SW480 (cell line): ENCODE measurements at places on chromosomes 7 and 10.
A peak's percentile ranks its signal among the peaks of the same experiment; 100 is the strongest.

- no peak for DNase-seq
Measured at GRCh38 chr7:114478384-114478783, 63.8 kb downstream of the FOXP2 start.

- DNase-seq = no peak
Measured at GRCh38 chr7:100832281-100832633, 4.9 kb upstream of the EPHB4 start.

DNA sequence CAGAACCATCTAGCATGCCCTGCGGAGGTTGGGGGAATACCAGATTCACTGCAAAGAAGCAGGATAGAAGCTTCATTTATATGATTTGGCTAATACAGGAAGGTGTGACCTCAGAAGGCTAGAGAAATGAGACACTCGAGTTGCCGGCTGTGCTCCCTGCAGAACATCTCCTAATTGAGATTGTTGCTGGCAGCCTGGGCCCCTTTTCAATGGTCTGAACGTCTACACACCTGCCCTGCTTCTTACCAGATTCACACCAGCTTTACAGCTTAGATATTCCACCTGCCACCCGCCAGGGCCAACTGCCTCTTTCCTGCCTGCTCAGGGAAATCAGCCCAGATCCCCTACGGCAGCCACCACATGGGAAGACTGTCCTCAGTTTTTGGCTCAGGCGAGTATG, 475.3 kb upstream of the AUTS2 start:
- DNase-seq = no peak

DNA sequence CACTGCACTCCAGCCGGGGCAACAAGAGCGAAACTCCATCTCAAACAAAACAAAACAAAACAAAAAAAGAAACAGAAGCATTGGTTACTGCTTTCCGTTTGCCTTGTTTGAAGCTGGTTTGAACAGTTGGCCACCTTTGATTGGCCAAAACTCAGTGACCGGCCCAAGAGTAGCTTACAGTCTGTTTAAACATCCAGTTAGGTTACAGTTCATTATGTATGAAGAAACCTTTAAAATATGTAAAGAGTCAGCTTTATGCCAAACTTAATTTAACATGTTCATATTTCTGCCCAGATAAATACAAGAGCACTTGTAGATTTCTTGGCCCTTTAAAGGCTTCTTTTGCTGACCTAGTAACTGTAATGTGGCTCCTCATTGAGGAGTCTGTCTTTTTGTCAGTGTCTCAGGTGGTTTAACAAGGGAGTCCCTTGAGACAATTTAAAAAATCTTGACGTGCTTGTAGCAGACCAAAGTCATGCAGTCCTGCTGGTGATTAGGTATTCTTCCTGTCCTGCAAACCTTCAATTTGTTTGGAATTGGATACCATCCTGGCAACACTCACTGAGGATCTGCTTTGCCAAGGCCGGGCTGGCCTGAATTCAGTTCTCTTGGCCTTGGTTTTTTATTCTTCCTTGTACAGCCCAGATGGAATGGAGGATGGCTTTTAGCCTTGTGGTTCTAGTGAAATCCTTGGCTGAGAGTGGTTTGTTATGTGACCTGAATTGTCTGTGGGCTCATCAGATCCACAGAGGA, 128.9 kb downstream of the PLXDC2 start:
- no peak for DNase-seq

GRCh38 chr7:32023376-32023775, 46.8 kb downstream of the PDE1C start:
- DNase-seq = no peak

DNA sequence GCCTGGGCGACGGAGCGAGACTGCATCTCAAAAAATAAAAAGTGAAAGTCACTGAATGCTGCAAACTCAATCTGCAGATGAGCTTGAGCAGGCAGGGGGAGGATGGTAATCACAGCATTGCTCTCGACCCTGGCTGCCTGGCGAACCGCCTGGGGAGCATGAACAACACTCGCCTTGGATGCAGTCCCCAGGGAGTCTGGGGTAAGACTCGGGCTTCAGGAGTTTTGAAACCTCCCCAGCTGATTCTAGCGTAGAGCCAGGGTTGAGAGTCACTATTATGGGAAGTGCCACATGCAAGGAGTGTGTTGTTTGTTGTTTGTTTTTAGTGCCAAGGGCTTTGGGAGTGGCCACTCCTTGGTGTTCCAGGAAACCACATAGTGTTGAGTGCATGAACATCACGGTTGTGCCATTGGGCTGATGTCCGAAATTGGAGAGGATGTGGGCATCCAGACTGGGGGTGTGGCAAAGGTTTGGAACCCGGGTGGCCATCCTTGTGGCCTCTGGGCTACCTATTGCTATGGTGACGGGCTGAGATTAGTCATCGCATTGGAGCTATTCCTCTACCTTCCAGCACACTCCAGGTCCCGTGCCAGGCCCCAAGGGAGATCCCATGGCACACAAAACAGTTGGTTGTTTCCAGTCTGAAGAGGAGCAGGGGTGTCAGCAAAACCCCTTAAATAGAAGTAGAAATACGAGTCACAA, 92.6 kb downstream of the RGS10 start:
- peak; percentile 77 for DNase-seq

DNA sequence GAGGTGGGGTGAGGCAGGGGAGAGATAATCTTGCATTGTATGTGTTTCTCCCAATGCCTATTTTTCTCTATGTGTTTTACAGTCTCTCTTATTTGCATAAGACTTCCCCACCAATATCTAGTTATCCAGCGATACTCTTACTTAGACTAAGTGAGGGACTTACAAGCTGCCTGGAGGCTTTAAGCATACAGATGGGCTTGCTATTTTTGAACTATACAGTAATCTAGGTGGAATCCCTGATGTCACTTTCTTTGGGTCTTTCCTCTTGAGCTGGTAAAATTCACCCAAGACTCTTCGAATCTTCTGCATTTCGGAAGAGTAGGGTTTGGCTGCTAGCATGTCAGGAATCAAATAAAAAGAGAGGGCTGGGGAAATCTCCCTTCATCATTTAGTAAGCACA, 76.6 kb downstream of the NDUFB2 start:
- no peak for DNase-seq

DNA sequence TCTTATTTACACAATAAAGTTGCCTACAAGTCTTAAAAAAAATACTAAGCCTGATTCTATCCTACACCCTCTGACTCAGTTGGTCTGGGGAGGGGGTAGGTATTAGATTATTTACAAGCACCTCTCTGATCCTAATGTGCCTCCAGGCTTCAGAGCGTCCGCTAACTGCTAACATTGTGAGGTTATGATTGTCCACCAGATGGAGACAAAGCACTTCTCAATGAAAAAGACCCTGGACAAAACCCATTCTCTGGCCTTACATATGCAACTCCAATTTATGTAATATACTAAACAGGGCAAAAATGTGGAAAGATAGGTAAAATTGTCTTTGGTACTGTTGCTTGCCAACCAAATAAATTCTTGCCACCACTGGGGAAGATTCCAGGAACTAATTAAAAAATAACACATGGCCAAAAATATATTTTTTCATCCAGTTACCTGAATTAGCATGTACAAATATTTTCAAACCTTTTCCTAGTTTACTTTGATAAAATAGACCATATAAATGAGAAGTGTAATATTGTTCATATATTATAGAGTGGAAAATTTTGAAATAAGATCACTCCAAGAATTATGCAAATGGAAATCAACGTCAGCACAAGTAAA, 92.4 kb downstream of the KIF20B start:
- peak; percentile 67 for DNase-seq

GRCh38 chr10:76866841-76867586, 770.6 kb downstream of the KCNMA1 start:
- no peak for DNase-seq

DNA sequence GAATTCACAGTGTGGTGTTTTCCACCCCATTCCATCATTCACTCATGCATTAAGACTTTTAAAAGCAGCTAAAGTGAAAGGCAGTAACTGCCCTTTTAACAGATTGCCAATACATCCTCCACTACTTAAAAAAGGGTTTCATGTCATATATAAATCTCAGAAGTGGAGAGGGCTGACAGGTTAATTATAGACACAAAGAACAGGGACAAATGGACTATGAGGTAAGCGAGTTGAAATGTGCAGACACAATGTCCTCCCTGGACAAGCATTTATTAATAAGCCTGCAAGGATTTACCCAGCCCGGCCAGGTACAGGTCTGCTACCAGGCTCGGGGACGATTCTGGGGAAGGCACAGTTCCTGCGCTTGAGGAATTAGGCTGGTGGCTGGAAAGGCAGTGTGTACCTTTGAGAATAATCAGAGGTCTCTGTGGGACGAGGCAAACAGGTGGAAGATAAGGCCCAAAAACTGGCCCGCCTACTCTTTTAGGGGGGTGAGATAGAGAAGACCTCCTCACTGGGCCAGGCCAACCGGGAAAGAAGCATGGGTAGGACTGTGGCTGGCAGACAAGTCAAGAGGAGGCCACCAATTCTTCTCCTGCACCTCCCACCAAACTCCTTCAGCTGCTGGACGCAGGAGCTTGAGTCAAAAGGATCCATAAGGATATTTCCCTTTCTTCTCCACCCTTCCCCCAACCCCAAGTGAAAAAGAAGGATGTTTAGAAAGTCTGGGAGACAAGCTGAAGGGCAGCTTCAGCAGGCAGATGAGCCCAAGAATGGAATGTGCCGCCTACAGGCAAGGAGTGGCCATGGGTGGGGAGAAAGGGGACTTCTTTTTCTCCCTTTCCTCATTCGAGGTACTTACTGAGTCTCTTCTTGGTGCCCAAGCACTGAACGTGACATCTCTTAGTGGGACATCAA, 1.5 kb downstream of the PDLIM1 start:
- DNase-seq = peak; percentile 29

DNA sequence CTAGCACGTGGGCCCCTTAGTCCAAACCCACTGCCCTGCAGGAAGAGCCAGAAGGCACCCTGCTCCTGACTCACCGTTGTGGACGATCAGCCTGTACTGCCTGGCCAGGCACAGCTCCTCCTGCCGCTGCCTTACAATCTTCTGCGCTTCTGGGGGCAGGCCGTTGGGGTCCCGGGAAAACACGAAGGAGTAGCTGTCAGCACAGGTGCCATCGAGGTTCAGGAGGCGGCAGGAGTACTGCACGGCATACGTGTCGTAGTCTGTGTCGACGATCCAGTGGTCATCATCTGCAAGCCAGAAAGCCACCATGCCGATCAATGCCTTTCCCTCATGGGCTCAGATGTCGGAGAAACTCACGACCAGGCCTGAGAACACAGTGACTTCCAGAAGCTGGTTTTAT, 7.3 kb downstream of the RBP4 start:
- no peak for DNase-seq

- DNase-seq = no peak
Measured at GRCh38 chr10:45418849-45419675, 45.0 kb downstream of the ALOX5 start.

DNA sequence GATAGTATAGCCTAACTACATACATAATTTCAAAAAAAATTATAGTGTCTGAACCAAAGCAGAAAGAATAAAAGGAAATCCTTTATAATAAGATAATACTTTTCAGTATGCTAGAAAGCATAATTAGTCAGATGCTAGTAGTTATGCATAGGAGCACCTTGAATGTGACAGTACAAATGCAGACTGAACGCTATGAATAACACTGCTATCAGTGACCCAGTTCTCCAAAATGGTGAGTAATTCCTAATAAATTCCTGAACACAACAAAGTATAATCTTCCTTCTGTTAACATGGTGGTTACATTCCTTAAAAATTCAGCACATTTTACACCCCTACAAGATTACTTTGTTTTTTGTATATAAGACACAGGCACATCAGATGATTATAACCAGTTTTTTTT, 1.2 kb upstream of the CHPF2 start:
- no peak for DNase-seq

- DNase-seq = no peak
Measured at GRCh38 chr10:11381023-11381422, 230.4 kb downstream of the USP6NL start.

DNA sequence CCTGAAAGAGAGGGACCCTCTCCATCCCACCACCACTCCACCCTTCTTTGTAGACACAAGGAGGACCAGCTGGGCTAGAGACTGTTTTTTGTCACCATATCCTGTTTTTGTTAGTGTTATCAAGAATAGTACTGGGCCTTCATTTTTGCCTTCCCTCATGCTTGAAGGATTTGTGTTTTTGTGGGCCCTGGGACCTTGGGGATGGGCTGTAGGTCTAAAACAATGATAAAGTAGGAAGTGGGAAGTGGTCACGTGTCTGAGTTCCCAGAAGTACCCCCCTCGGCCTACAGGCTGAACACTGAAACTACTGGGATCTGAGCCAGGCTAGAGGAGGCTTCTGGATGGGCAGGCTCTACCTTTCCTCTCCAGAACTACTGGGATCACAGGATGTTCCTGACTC, 8.9 kb downstream of the AGFG2 start:
- DNase-seq = no peak

GRCh38 chr10:84659027-84659426, 330.6 kb downstream of the CCSER2 start:
- DNase-seq = no peak

GRCh38 chr10:81569488-81569887, 305.5 kb upstream of the NRG3 start:
- DNase-seq = no peak

DNA sequence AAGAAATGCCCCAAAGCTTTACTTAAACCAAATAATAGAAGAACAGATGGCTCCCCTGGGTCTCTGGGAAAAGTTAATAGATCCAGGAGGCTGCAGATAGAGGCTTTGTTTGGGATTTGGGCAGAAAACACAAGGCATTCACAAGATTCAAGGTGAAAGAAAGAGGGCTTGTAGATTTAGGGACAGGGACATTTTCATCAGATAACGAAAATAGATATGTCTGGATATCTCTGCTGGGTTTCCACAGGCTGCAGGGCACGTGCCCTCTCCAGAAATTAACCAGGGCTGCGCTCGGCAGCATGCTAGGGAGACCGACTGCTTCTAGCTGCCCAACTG, 14.9 kb downstream of the CARD11 start:
- DNase-seq = no peak

DNA sequence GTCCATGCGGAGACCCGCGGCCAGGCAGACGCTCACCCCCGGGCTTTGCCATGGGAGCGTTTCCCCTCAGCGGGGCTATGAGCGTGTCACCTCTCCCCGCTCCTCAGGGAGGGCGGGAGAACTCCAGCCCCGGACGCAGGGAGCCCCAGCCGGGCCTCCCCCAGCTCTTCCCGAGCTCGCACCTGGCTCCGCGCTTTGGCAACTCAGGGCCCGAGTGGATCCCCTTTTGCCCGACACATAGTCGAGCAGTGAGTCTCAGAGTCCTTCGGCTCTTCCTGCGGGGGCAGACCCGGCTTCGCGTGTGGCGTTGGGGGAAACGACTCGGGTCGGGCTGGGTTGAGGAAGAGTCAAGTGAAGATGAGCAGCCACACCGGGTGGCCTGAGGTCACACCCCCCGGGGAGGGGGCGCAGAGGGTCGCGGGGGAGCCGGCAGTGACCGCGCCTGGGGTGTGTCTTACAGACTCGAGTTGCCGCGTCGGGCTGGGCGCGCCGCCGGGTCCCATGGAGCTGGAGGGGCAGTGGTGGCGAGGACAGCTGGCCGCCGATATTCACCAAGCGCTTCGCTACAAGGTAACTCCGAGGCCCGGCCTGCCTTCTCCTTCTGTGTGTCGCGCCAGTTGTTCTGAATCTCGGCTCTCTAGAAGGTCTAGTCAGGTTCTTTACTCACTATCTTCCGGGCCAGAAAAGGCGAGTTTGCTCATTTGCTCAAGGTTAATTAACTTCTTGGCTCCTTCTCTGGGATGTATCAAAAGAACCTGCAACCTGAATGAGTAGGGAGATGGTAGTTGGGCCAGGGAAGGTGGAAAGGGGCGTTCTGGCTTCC, 721 bp downstream of the CCNJ start:
- DNase-seq = peak; percentile 50
